Activated naive CD4-positive, alpha-beta T cell (primary cell): ENCODE measurements at places on chromosomes 6 and 20.

DNA sequence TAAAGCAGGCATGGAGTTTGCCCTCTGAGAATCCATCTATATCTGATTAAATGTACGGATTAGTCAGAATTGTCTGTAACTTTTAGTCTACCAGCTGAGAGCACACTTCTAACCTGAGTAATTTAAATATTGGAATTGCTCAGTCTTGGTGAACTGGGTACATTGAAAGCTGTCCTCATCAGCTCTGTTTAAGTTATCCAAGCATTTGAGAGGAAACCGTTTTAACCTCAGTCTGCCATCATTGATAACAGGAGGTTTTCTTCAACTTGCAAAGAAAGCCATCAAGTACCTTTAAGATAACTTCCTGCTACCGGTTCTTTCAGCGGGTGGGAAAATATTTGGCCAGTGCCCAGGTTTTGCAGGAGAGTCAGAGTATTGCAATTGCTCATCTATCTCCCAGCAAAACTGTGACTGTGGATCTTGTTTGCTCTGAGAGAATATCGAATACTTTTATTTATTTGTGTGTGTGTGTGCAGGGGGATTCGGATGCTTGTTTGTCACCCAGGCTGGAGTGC lies 31.1 kb upstream of the F13A1 start:
- no peak for DNase-seq

DNA sequence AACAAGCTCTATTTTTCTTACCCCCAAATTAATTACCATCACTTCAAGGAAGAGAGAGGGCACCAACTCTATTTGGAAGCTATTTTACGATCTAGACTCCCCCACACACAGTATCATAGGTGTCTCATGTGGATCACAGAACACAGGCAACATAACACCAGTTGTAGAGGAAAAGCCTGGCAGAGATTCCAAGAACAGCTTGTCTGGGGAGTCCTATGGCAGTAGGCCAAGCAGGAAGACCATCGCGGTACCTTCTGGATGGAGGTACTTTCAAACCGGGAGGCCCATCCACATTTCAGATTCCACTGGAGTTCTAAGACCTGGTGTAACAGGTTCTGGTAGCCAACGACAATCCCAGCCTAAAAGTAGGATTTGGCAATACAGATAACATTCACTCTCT lies 37.6 kb upstream of the SPDEF start:
- DNase-seq, result no peak

DNA sequence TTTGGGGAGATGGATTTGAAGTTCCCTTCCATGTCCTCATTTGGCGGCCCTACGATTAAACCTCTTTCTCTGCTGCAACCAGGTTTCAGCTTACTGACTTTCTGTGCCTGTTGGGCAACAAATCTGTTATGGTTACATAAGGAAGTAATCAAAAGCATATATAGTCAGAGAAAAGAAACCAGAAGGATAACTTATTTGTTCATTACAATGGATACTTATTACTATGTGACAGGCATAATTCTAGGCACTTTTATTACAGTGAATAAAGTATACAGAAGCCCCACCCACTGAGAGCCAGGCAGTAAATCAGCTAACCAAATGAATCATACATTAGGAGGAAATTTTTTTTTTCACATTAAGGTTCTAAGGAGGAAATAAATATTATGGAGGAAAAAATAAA lies 9.6 kb upstream of the TRIM31 start:
- no peak for DNase-seq

GRCh38 chr6:25359191-25359861 lies 80.2 kb downstream of the CARMIL1 start:
- DNase-seq, result no peak

GRCh38 chr6:122709922-122710512 lies 69.5 kb upstream of the FABP7 start:
- DNase-seq, result no peak

GRCh38 chr20:8265588-8265987 lies 133.5 kb downstream of the PLCB1 start:
- no peak for DNase-seq

- DNase-seq, result no peak
Observed at GRCh38 chr6:53894091-53894490, 99.3 kb downstream of the LRRC1 start.

DNA sequence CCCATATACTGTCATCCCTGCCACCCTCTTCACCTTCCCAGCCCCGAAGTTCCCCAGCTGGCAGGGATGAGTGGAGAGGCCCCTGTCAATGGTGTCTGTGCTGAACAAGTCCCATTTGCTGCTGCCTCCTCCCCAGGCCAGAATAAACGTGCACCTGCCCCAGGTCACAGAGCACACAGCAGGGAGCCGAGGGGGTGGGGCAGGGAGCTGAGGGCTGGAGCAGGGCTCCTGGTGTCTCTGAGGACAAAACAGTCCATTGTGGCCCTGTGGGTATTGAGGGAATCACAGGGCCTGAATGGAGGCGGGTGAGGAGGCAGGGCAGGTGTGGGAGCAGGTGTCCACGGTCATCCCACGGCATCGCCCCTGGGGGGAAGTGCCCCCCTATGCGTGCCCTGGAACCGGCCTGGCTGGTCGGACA lies 55.8 kb downstream of the SNAI1 start:
- no peak for DNase-seq

- no peak for DNase-seq
Observed at GRCh38 chr20:24643731-24644626, 174.6 kb downstream of the SYNDIG1 start.

- no peak for DNase-seq
Observed at GRCh38 chr6:156254240-156254639, 522.9 kb upstream of the ARID1B start.

DNA sequence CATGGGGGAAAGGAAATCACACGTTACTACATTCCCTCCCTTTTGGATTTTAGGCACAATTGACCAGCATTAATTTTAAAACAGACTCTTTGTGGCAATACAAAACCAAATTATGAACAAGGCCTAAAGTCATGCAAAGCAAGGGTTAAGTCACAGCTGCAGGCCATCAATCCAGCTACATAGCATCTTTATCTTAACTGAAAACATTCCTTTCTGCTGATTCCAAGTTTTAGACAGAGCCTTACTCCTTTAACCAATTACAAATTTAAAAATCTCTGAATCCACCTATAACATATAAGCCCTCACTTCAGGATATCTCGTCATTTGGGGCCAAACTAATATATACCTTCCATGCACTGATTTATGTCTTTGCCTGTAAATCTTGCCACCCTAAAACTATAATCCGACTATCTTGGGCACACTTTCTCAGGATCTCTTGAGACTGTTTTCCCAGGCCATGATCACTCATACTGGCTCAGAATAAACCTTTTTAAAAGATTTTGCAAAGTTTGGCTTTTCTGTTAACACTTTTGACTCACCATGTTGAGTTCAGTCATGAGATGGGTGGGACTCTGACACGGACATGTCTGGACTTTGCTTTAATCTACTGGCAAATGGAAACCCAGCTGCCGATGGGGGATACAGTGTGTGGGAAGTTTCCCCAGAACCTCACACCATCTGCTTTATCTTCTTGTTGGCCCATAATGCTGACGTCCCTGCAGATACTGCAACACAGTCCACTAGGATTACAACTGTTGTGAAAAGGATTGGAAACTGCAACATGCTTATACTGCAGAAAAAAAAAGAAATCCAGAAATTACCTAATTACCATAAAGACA lies 757.0 kb downstream of the PTPRT start:
- no peak for DNase-seq

- DNase-seq, result no peak
Observed at GRCh38 chr6:36220226-36220625, 23.7 kb downstream of the BRPF3 start.

- DNase-seq, result no peak
Observed at GRCh38 chr20:12722091-12722490, 286.7 kb upstream of the SPTLC3 start.

- no peak for DNase-seq
Observed at GRCh38 chr20:8661229-8661952, 407.5 kb upstream of the PLCB4 start.

DNA sequence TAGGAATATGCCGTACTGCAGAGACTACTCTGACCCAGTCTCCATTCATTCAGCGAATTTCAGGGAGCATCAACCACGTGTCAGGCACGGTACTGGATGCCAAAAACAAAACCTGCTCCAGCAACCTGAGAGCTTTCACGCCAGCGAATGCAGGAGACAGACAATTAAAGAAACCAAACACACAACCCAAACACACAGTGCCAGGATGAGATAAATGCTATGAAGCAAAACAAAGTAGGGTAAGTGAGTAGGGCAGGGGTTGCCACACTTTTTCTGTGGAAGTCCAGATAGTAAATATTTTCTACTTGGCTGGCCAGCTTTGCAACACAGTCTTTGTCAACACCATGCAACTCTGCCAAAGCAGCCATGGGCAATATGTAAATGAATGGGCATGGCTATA lies 10.0 kb downstream of the MOCS1 start:
- no peak for DNase-seq

DNA sequence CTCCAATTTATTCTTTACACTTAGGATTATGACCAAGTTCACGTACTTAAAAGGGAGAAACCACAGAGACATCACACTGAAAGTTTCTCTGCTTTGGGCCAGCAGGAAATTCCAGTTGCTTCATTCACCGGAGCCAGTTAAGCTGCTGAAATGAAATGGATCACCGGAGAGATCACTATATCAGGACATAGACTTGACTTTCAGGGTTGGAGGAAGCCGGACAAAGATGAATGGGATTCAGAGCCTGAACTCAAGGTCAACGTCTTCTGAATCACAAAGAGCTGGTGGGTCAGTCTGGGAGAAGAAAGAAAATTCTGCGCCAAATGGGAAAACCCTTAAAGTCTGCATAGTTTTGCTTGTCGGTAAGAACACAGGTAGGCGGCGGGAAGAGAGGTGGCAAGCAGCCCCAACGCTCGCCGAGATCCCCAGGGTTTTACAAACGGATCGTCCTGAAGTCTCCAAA lies 81.9 kb upstream of the CCDC28A start:
- DNase-seq, result no peak

- DNase-seq, result no peak
Observed at GRCh38 chr6:128370072-128370471, 150.3 kb downstream of the PTPRK start.

GRCh38 chr6:142013287-142013686 lies 119.4 kb upstream of the GJE1 start:
- no peak for DNase-seq

- DNase-seq, result no peak
Observed at GRCh38 chr20:37816003-37816402, 86.9 kb upstream of the VSTM2L start.

GRCh38 chr6:119586250-119586882 lies 236.8 kb upstream of the MAN1A1 start:
- DNase-seq, result no peak

GRCh38 chr20:46970937-46971630 lies 76.4 kb downstream of the EYA2 start:
- DNase-seq, result no peak

DNA sequence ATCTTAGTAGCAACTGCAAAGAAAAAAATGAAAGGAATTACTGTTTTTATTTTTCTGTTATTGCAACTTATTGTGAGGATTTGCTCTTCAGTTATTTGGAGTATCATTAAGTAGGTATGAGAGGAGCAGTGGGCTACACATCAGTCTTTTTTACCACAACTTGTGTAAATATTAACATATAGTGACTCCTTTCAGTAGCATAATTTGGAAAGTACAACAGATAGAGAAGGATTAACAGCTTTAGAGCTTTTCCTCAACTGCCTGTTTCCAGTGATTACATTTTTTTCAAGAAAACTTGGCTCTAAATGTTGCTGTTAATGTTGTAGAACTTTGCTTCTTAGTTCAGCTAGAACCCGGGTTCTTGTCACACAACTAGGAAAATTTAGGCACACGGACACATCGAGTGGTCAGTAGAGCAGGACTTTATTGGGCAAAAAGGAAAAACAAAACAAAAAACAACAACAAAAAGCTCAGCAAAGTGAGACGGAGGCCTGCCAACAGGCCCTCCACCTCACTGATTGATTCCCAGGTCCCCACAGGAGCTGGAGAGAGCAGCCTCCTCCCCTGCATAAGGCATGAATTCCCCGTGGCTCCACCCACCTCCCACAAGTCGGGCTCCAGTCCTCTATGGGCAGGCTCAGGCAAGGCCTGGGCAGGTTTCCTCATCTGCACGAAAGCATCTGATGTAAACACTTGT lies 75.1 kb downstream of the ADGRG6 start:
- DNase-seq, result no peak

- no peak for DNase-seq
Observed at GRCh38 chr6:158611541-158612370, 32.8 kb downstream of the DYNLT1 start.

- no peak for DNase-seq
Observed at GRCh38 chr6:106119546-106119945, 33.4 kb downstream of the PRDM1 start.

- no peak for DNase-seq
Observed at GRCh38 chr6:132202574-132202973, 198.7 kb downstream of the MOXD1 start.

GRCh38 chr20:7879883-7880282 lies 60.4 kb downstream of the HAO1 start:
- no peak for DNase-seq

GRCh38 chr20:53316206-53316937 lies 277.3 kb downstream of the ZNF217 start:
- DNase-seq, result no peak

DNA sequence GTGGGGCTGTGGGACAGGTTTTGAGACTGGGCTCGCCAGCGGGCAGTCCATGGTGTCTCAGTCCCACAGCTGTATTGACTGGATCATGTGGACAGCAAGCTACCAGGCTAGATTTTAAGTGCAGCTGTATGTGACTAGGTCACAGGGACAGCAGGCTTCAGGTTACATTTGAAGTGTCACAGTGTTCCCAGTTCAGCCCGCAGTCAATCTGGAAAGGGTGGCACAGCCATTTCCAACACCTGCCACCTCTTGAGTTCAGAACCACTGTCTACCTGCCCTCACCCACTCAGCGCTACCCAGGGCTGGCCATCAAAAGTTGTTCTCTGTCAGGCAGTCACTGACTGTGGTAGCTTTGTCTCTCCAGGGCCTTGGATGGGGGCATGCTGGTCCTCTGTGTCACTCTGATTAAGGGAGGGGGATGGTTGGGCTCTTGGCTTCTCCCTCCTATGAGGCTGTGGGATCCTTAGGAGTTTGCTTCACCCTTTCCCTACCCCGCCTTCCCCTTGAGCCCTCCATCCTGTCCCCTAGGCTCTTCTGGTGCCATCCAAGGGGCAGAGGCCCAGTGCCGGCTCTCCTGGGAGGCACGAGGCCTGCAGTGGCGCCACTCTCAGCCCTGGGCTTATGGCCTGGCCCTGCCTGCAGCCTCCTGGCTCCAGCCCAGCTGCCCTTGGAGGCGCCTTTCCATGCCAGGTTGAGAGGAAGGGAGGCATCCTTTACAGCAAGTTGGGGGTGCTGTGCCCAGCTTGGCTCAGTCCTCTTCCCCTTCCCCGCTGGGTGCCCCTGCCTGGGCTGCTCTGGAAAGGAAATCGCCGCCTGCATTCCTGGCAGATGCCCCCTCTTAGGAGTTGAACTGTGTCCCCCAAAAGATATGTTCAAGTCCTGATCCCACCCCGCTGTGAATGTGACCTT lies 44.9 kb downstream of the PNLDC1 start:
- DNase-seq, result no peak

GRCh38 chr20:25543068-25543467 lies 42.3 kb downstream of the NINL start:
- no peak for DNase-seq
